ENCODE measurements at places on chromosomes 12 and 14. TPM values are rescaled to one million over a fixed set of nuclear protein-coding genes. Genes with fewer than 3 reads are reported as not detected.

DNA sequence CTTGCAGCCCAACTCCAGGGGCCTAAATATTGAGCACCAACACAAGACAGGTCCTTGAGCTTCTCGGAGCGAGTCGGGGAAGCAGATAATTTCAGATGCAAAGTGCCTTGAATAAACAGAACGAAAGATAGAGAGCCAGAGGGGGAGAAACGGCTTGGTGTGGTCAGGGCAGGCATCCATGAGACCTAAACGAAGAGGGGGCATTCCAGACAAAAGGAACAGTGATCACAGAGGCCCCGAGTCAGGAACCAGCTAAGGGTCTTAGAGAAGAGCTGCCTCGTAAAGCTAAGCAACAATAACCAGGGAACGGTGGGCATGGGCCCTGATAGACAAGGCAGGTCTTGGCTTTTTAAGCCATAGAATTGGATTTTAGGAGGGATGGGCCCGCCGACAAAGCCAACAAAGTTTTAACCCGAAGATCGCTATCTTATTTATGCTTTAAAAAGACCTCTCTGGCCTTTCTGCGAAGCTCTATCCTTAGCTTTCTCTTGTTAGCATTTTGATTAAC is 421 bp upstream of the ACADS start:
- DNase-seq = no peak

SLC10A1 gene
- not detected for total RNA-seq

LRRIQ1 gene
- total RNA-seq = 0.14 TPM

KCNH3 gene
- total RNA-seq = 0.16 TPM

KRT80 gene
- total RNA-seq = 0.08 TPM

DNA sequence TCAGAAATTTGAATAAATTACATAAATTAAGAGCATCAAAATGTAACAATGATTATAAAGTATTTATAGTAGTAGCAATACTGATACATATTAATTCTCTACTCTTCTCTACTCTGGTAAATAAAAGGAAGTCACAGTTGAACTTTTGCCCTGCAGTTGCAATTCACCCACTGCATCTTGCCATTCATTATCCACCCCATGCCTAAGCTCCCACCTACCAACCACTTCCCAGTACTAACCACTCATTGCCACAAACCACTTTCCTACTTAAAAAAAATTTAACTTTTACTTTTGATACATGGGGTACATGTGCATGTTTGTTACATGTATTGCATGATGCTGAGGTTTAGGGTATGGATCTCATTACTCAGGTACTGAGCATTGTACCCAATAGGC is 174.0 kb downstream of the RASSF9 start:
- DNase-seq = no peak

GRCh38 chr12:16165506-16165905 is 112.0 kb downstream of the SLC15A5 start:
- no peak for DNase-seq

GRCh38 chr14:95040708-95041476 is 116.4 kb downstream of the DICER1 start:
- no peak for DNase-seq

RASSF9 gene
- 12.8 TPM for total RNA-seq

FAIM2 gene
- total RNA-seq = 3.7 TPM

DNA sequence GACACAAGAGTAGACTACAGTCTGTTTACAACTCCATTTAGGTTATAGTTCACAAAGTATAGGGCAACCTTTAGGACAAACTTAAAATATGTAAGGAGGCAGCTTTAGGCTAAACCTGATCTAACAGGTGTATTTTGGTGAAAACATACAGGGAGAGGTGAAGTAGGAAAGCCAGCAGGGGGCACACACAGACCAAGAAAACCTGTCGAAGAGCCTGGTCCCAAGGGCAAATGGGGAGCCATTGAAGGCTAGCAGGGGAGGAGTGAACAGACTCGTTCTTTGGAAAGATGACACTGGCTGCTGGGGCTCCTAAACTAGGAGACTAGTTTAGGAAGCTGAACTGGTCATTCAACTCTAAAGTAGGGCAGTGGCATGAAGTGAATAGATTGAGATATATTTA is 138.8 kb upstream of the WSCD2 start:
- no peak for DNase-seq

RFX4 gene
- not detected for total RNA-seq

GRCh38 chr12:99157946-99158345 is 489.6 kb upstream of the GARIN6 start:
- no peak for DNase-seq

PLCZ1 gene
- total RNA-seq = not detected

DNA sequence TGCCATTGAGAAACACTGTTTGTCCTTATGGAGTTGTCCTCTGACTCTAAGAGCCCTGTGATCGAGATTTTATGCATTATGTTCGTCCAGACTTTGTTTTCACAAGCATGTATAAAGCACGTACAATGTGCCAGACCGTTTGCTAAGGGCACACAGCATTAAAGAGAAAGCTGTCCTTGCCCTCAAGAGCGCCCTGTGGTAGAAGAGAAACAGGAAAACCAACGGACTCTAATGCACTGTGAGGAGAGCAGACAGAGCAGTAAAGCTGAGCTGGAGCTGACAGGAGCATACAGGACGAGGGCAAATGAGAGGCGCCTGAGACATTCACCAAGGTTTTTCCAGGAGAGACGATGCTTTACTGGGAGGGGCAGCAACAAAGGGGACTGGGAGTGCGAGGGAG is 66.2 kb upstream of the OVCH1 start:
- DNase-seq = no peak

- DNase-seq = no peak
Measured at GRCh38 chr12:79857675-79858074, 77.2 kb downstream of the PPP1R12A start.

GRCh38 chr12:11677093-11677492 is 27.6 kb downstream of the ETV6 start:
- no peak for DNase-seq

GRCh38 chr12:238116-238515 is 24.2 kb upstream of the SLC6A12 start:
- no peak for DNase-seq

DNA sequence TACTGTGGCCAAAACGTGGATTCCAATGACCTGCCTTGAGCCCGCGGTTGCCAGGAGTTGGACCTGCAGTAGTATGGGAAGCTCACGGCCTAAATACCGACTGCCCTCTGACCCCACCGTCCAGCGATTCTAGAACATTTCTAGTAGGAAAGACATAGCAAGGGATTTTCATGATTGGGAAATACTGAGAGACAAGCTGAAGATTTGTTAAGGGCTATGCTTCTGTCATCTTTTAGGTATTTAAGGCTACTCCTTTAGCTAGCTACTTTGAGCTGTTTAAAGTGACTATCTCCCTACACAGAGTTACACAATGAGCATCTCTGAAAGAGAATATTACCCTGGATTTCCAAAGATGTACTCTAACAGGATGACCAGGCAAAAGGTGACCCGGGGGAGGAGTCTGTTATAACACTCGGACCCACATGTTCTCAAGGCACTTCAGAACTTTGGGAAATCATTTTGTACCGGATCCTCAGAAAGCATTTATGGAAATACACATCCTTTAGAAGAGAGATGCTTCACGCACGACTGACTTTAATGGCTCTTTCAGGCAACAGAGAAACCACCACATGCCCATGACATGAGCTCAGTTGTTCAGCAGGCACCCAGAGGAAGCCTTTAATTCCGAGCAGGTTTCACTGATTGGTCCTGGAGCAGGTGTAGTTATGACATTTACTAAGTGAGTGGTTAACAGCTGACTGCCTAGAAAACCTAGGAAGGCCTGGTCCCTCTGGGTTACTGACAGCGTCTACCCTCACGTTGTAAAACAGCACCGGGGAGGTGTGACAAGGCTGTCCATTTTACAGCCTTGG is 4.2 kb downstream of the BAG5 start:
- DNase-seq = no peak

- DNase-seq = no peak
Measured at GRCh38 chr12:68007466-68007865, 18.2 kb downstream of the IFNG-AS1 start.

GRCh38 chr12:6810758-6811157 is 10.9 kb upstream of the GPR162 start:
- no peak for DNase-seq

DNA sequence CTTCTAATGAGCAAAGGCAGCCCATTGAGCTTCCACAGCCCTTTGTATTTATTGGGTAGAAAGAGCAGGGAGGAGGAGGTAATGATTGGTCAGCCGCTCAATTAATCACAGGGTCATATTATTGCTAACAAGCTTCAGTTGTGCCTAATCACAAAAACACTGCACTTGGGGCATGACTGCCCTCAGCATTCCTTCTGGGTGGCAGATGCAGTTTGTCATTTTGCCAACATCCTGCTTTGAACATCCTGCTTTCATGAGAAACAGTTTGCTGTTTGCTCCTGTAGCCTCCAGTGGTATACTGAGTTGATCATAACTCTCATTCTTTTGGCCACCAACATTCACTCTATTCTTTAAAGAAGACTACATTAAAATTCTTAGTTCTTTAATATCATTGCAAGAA is 462.9 kb upstream of the MIS18BP1 start:
- DNase-seq = no peak

DNA sequence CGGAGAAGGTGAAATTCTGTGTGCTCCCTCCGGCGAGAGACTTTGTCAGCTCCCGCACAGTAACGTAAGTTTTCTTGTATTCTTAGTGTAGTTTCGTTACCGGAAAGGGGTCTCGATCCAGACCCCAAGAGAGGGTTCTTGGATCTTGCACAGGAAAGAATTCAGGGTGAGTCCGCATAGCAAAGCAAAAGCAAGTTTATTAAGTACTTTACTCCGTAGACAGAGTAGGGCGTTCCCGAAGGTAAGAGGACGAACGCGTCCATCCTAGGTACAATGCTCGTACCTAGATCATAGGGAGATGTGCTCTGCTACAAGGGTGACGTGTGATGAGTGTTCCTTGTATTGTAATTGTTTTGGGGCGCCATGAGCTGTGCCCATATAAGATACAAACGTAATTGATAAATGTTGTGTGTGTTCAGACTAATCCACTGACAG is 293 bp downstream of the IFI27L1 start:
- DNase-seq = no peak

DNA sequence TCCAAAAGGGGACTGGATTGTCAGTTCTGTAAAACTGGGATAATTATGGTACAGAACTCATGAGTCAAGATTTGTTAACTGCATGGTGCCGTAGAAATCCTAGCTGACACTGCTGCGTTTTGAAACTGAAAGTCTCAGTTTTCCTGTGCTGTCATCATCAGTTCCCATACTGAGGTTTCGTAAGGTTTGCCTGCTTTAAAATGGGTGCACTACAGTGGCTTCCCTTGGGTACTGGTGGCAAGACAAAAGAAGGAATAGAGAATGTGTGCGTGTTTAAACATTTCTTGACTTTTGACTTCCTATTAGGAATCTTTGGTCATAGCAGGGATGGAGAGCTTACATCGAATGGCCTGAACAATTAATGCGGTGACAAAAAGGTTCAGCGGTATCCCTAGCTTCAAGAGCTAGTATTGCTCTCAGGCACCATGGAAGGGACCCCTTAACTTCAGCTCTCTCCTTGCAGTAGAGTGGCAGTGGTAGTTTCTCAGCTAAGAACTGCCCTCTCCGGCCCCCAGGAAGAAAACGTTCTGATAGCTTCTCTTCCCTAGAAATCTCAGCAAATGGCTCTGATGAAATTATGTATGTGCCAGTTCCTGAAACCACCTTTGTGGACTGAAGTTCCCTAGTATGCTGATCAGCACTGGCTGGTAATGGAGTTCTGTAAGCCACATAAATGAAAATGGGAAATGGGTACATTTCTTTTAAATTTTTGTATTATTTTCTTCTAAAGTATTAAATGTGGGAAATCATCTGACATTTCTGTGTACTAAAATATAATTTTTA is 28.9 kb downstream of the ANO6 start:
- no peak for DNase-seq

Measured in heart right ventricle (tissue), 16 donors.